Panc1 (cell line): ENCODE measurements at places on chromosomes 1 and 21. TPM values are rescaled to one million over a fixed set of nuclear protein-coding genes. Genes with fewer than 3 reads are reported as not detected.
A peak's percentile ranks its signal among the peaks of the same experiment; 100 is the strongest.

CAMSAP2 gene
- total RNA-seq, result 40.1 TPM

LGR6 gene
- 0.08 TPM for total RNA-seq

TMEM82 gene
- not detected for total RNA-seq

DNA sequence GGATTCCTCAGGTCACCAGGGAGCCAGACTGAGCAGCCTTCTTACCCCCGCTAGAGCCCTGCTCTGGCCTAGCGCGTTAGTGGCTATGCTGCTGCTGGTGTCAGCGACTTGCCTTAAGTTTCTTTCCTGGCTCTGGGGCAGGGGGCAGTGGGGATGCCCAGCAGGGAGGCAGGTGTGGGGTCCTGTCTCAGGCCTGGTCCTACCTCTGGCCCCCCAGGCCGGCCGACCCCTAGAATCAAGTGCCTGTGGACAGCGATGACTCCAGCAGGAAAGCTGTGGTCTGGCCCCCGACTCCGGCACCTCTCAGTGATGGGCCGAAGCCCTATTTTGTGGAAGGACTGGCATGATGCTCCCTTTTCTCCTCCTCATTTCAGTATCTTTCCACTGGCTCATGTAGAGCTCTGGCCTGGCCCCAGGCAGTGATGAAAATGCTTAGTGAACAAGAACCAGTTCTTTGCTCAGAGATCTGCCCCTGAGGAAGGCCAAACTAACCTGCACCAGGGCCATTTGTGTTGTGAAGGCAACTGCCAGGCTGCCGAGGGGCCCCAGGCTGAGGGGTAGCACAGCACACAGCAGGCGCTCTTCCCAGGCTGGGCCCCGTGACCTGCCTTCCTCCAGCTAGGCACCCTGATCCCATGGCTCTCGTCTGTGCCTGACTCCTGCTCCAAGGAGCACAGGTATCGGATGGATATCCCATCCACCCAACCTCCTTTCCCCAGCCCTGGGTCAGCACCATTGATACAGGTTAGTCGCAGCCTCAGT, 23.7 kb downstream of the MRPL37 start:
- no peak overlapping the region for H3K4me3 ChIP-seq
- no peaks in the 10 kb centered on the region for H3K27me3 ChIP-seq
- H3K4me1 ChIP-seq, result no peaks in the 10 kb centered on the region
- H3K27ac ChIP-seq, result no peak overlapping the region
- no peaks in the 10 kb centered on the region for H3K36me3 ChIP-seq

GRCh38 chr21:32886339-32886738, 114.8 kb upstream of the PAXBP1 start:
- H3K36me3 ChIP-seq, result no peaks in the 10 kb centered on the region
- peaks cover 3% of the 10 kb centered on the region for H3K27me3 ChIP-seq
- H3K4me3 ChIP-seq, result peak overlapping the region; percentile 58
- no peak for DNase-seq
